Activated naive CD8-positive, alpha-beta T cell treated with anti-CD3 and anti-CD28 coated beads, Interleukin-2, amount 10 ng/mL, durations not matched to agents 7 days and 5 days (primary cell): ENCODE measurements at places on chromosomes 12 and 14. TPM values are rescaled to one million over a fixed set of nuclear protein-coding genes. Genes with fewer than 3 reads are reported as not detected.

Gene CIROP
- not detected for total RNA-seq

Gene NINJ2
- total RNA-seq = 5.4 TPM

Gene PZP
- not detected for total RNA-seq

Gene GUCY2C
- total RNA-seq = not detected

Gene MYRFL
- total RNA-seq = not detected

Gene HCAR3
- total RNA-seq = not detected

Gene ANKRD33
- not detected for total RNA-seq

Gene FGD4
- 0.91 TPM for total RNA-seq

Gene MPHOSPH9
- total RNA-seq = 121 TPM

Gene SYT10
- not detected for total RNA-seq

Gene CFAP73
- 0.55 TPM for total RNA-seq

Gene TMPRSS12
- total RNA-seq = not detected

Gene GLIPR1L1
- total RNA-seq = not detected

Gene RD3L
- not detected for total RNA-seq

Gene MYH7
- total RNA-seq = not detected

Gene MFAP5
- not detected for total RNA-seq

Gene DDN
- 0.20 TPM for total RNA-seq

Gene CPNE6
- total RNA-seq = not detected

Gene TAS2R9
- not detected for total RNA-seq

Gene TOMM20L
- not detected for total RNA-seq

Gene CLMN
- 3.7 TPM for total RNA-seq

Gene LBHD2
- not detected for total RNA-seq

Gene ALG10
- total RNA-seq = 20.1 TPM

Gene ERH
- total RNA-seq = 233 TPM

Gene CYP46A1
- total RNA-seq = 0.26 TPM

Gene TSPAN8
- total RNA-seq = not detected

Gene PLA2G1B
- total RNA-seq = not detected

Gene FGF23
- not detected for total RNA-seq

Gene ACSS3
- not detected for total RNA-seq

Gene CMA1
- total RNA-seq = 0.51 TPM

Gene ADIPOR2
- 50.2 TPM for total RNA-seq

Gene PAX9
- total RNA-seq = not detected

Gene GPD1
- total RNA-seq = 0.91 TPM
